ENCODE measurements at places on chromosomes 1 and 21. TPM values are rescaled to one million over a fixed set of nuclear protein-coding genes. Genes with fewer than 3 reads are reported as not detected.

DNA sequence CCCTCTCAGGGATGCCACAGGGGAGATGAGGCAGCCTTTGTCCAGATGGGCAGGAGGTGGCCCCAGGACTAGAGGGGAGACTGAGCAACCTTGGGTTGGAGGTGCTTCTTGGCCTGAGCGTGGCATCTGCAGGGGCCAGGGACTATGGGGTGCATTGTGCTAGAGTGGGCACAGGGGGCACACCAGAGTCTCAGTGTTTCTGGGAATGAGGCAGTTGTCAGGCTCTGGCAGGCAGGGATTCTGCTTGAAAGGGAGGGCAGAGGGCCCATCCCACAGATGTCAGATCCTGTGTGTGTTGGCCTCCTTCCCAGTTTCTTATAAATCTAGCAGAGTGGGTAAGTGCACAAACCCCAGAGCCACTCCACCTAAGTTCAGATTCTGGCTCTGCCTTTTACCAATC lies 13.7 kb downstream of the LGR6 start:
- peak; percentile 75 for DNase-seq

GRCh38 chr1:223068900-223069665 lies 74.0 kb downstream of the TLR5 start:
- no peak for DNase-seq

DNA sequence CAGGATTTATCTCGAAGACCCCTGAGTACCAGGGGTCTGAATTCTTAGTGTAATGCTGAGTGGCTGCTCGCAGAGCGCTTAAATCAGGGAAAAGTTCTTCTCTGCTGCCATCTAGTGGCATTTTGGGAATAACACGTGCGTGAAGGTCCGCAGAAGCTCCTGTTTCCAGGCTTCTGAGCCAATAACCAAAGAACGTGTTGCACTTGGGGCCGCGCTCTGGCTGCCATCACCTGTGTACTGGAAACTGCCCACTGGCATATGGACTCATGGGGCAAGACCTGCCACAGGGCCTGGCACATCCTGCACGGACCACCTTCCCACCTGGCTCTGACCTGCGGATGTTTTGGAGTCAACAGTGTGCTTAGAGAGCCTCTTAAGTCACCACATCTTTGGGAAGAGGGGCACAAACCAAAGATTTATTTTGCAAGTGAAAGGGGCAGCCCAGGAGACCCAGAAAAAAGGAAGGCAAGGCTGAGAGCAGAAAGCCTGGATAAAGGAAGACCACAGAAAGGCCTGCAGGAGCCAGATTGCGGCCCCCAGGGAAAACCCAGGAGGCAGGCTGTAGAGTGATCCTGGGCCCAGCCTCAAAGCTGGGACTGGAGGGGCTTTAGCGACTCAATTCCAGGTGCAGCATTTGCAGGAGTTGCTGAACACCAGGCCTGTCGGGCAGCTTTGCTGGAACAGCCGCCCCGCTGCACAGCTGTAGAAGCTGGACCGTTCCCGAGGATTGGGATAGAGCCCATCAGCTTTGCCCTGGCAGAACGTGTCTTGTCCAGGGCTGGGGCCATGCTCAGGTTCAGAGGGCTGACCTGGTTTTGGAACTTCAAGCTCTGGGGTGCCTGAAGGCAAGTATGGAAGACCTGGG lies 13.0 kb downstream of the CHIT1 start:
- DNase-seq = peak; percentile 50

DNA sequence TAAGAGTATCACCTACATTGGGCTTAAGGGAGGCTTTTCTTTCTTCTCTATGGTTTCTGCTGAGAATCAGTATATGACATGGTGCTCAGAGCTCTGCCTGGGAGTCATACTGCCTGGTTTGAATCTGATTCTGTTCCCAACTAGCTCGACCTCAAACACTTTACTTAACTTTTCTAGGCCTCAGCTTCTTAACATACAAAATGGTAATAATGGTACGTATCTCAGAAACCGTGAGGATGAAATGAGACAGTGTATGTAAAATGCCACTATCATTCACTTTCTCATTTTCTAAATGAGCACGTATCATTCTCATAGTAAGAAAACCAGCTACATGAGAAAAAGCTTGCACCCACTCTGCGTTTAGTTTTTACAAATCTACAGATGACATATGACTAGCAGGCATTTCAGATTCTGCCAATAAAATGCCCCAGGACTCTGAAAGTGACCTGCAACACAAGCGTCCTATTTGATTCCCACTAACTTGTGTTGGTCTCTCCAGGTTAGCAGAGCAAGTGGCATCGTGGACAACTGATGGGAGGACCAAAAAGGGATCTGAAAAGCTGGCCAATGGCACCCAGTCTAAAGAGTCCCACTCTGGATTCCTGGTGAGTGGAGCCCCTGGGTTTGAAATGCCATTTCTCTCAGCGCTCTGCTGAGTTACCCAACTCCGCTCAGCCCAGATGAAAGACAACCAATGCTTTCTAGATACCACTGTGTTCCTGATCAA lies 6.1 kb downstream of the CTNNBIP1 start:
- no peak for DNase-seq

GRCh38 chr1:172145656-172146055 lies 274.8 kb upstream of the C1orf105 start:
- no peak for DNase-seq

DNA sequence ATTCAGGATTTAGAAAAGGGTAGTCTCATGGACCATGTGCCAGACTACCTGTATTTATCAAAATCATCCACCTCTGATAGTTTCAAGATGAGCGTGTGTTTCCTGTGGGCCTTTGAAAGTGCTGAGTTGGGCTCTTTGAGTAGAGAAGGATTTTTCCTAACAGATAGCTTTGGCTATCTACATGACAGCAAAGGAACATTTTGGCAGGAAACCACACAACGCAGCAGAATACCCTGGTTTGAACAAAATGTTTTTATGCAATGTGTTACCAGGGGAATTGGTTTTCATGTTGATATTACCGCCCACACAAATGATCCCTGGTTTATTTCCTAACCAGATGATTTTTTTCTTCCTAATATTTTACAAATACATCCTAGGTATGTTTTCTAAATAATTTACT lies 431.4 kb downstream of the NEGR1 start:
- no peak for DNase-seq

DNA sequence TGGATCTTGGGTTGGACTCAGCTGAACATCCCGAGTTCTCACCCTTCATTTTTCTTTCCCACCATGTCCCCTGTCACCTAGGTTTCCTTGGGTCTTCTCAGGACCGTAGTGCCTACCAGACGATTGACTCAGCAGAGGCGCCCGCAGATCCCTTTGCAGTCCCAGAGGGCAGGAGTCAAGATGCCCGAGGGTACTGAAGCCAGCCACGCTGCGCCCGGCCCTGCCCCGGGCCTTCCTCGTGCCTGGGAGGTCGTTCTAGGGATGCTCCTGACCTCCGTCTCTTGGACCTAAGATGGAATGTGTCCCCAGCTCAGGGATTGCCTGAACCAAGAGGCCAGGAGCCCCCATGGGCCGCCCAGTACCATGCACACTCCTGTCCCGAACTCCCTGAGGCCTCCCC lies 12.0 kb upstream of the C1orf167 start:
- no peak for DNase-seq

- peak; percentile 93 for DNase-seq
Measured at GRCh38 chr1:23484253-23485001, 448 bp upstream of the ASAP3 start.

DNA sequence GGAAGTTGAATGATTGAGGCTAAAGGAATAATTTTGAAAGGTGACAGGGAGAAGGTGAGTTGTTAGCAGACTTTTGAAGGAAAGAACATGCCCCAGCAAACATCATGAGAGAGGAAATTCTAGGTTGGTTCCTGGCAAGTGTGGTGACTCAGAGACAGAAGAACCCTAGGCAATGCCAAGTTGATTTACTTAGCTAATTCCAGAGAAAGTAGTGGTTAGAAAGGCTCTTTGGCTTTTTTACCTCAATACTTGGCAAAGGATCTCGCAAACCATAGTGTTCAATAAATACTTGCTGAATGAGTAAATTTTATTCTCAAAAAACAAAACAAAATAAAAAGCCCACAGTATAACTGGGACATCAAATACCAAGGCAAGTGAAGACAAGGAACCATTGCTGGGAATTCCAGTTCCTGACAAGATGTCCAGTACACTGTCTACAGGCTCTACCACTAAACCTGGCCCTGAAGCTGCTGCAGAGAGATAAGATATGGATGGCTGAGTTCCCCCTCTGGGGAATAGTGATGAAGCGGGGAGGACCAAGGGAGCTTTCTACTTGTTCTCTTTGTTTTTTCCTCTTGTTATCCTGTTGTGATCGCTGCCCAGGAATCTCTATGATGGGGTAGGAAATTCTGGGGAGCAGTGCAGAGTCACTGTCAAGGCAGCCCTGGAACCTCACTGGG lies 48.2 kb downstream of the IL12RB2 start:
- DNase-seq = peak; percentile 45

- DNase-seq = no peak
Measured at GRCh38 chr1:207911856-207912760, 1.2 kb upstream of the CD34 start.

- DNase-seq = no peak
Measured at GRCh38 chr1:46961066-46961758, 19.9 kb upstream of the CYP4A11 start.

GRCh38 chr1:17551755-17552234 lies 12.3 kb downstream of the ARHGEF10L start:
- DNase-seq = no peak

- DNase-seq = no peak
Measured at GRCh38 chr1:226157761-226158316, 28.7 kb downstream of the ACBD3 start.

Gene TFF3
- not detected for total RNA-seq

Gene HES5
- total RNA-seq = not detected

Gene SLC45A1
- total RNA-seq = not detected

Gene CHRM3
- total RNA-seq = 3.4 TPM

Gene WDTC1
- 12.4 TPM for total RNA-seq

Gene PRAMEF17
- total RNA-seq = not detected

All from H4 (cell line).